ENCODE measurements at places on chromosomes 7 and 10. TPM values are rescaled to one million over a fixed set of nuclear protein-coding genes. Genes with fewer than 3 reads are reported as not detected.
A peak's percentile ranks its signal among the peaks of the same experiment; 100 is the strongest.

DNA sequence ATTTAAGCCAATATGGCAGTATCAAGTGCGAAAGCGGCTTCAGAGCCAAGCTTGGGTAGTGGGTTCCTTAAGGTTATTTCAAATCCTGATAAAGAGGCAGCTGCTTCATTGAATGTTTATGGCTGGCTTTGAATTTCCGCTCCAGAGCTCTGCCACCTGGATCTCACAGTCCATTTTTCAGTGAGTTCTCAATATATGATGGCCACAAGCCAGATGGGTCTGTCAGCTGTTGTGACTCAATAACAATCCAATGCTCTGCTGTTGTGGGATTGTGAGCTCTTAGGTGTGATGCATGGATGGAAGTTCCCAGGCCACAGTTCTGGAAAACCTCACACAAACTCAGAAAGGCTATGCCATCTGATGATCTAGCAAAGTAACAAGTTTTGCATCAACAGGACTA lies 743.8 kb upstream of the LRRN3 start:
- H3K27ac ChIP-seq, result no peak overlapping the region
- DNase-seq, result no peak
- no peaks in the 10 kb centered on the region for H3K27me3 ChIP-seq
- no peaks in the 10 kb centered on the region for H3K36me3 ChIP-seq
- no peak overlapping the region for H3K4me3 ChIP-seq
- H3K4me1 ChIP-seq, result no peaks in the 10 kb centered on the region

DNA sequence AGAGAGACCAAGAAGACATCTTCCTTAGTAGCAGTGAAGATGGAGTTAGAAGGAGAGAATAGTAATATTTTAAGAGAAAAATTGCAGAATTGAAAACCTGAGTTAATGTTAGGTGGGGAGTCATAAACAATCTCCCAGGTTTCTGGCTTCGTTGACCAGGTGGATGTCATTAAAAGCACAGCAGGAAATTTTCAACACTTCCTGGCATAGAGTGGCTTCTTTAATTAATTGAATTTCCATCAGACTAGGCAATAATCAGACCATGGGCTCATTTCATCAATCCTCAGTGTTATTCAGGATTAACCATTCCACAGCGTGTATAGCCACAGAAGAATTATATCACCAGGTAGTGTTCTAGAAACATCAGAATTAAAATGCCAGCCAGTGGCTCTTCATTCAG lies 268.2 kb downstream of the CCDC3 start:
- no peaks in the 10 kb centered on the region for H3K4me1 ChIP-seq
- DNase-seq, result no peak

- no peaks in the 10 kb centered on the region for H3K36me3 ChIP-seq
- no peak for DNase-seq
- H3K4me1 ChIP-seq, result no peaks in the 10 kb centered on the region
- no peak overlapping the region for H3K4me3 ChIP-seq
Observed at GRCh38 chr7:7201578-7202374, 19.4 kb downstream of the C1GALT1 start.

DNA sequence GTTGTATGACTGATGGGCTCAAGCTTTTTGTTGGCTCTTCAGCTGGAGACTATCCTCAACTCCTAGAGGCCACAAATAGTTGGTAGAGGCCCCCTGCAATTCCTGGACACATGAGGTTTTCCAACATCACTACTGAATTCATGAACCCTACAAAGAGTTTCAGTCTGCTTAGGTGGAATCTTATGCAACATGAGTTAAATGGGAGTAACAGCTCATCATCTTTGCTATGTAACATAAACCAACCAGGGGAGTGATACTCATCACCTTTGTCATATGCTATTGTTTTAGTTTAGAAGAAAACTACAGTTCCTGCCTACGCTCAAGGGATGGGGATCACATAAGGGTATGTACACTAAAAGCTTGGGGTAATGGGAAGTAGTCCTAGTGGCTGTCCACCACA lies 729.4 kb downstream of the SORCS1 start:
- no peak overlapping the region for H3K4me3 ChIP-seq
- H3K27me3 ChIP-seq, result no peaks in the 10 kb centered on the region
- no peaks in the 10 kb centered on the region for H3K36me3 ChIP-seq

DNA sequence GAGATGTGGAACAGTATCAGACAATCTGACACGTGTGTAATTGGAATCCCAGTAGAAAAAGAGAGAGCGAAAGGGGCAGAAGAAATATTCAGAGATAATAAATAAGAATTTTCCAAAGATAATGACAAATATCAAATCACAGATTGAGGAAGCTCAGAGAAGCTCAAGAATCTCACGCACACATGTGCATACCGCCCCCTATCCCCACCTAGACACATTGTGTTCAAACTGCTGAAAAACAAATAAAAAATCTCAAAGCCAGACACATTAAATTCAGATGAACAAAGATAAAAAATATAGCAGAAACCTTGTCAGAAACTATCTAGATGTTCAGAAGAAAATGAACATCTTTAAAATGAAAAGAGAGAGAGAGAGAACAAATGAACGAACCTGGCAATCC lies 17.2 kb downstream of the SFR1 start:
- no peak for DNase-seq
- no peaks in the 10 kb centered on the region for H3K27me3 ChIP-seq
- no peaks in the 10 kb centered on the region for H3K4me1 ChIP-seq
- H3K27ac ChIP-seq, result no peak overlapping the region
- no peak overlapping the region for H3K4me3 ChIP-seq

GRCh38 chr7:136405931-136406777 lies 429.0 kb upstream of the MTPN start:
- no peak overlapping the region for H3K27ac ChIP-seq
- H3K27me3 ChIP-seq, result no peaks in the 10 kb centered on the region
- no peak for DNase-seq
- H3K4me3 ChIP-seq, result no peak overlapping the region
- H3K4me1 ChIP-seq, result no peaks in the 10 kb centered on the region

GRCh38 chr10:102859911-102860310 lies 5.9 kb downstream of the BORCS7 start:
- H3K4me1 ChIP-seq, result peaks cover 14% of the 10 kb centered on the region
- no peak for DNase-seq
- no peaks in the 10 kb centered on the region for H3K27me3 ChIP-seq
- H3K36me3 ChIP-seq, result no peaks in the 10 kb centered on the region
- H3K4me3 ChIP-seq, result no peak overlapping the region
- H3K27ac ChIP-seq, result no peak overlapping the region

- no peaks in the 10 kb centered on the region for H3K27me3 ChIP-seq
- DNase-seq, result no peak
- no peaks in the 10 kb centered on the region for H3K4me1 ChIP-seq
Observed at GRCh38 chr7:108442039-108442568, 14.1 kb downstream of the NRCAM start.

GRCh38 chr10:14757394-14757793 lies 17.3 kb downstream of the FAM107B start:
- H3K4me3 ChIP-seq, result no peak overlapping the region
- DNase-seq, result no peak
- H3K27me3 ChIP-seq, result no peaks in the 10 kb centered on the region
- H3K4me1 ChIP-seq, result peaks cover 4% of the 10 kb centered on the region

MAT1A gene
- 0.21 TPM for total RNA-seq

- H3K4me1 ChIP-seq, result peaks cover 13% of the 10 kb centered on the region
- peak overlapping the region; percentile 51 for H3K27ac ChIP-seq
- H3K36me3 ChIP-seq, result no peaks in the 10 kb centered on the region
- peak; percentile 39 for DNase-seq
Observed at GRCh38 chr7:50953820-50954219, 171.1 kb upstream of the GRB10 start.

GRCh38 chr7:50633414-50633710 lies 68.2 kb upstream of the DDC start:
- no peak overlapping the region for H3K27ac ChIP-seq
- H3K27me3 ChIP-seq, result no peaks in the 10 kb centered on the region
- H3K4me1 ChIP-seq, result peaks cover 37% of the 10 kb centered on the region
- no peak for DNase-seq
- H3K36me3 ChIP-seq, result no peaks in the 10 kb centered on the region

GRCh38 chr10:58179238-58179637 lies 88.5 kb downstream of the IPMK start:
- no peak overlapping the region for H3K4me3 ChIP-seq
- H3K36me3 ChIP-seq, result no peaks in the 10 kb centered on the region
- H3K27ac ChIP-seq, result no peak overlapping the region

GRCh38 chr7:27576360-27576944 lies 86.2 kb downstream of the HIBADH start:
- no peaks in the 10 kb centered on the region for H3K4me1 ChIP-seq
- H3K4me3 ChIP-seq, result no peak overlapping the region
- H3K27ac ChIP-seq, result no peak overlapping the region

GRCh38 chr7:157662981-157663716 lies 326.3 kb downstream of the DNAJB6 start:
- H3K36me3 ChIP-seq, result no peaks in the 10 kb centered on the region
- no peak overlapping the region for H3K4me3 ChIP-seq
- no peak overlapping the region for H3K27ac ChIP-seq
- no peak for DNase-seq

LRRC61 gene
- 4.6 TPM for total RNA-seq

DNA sequence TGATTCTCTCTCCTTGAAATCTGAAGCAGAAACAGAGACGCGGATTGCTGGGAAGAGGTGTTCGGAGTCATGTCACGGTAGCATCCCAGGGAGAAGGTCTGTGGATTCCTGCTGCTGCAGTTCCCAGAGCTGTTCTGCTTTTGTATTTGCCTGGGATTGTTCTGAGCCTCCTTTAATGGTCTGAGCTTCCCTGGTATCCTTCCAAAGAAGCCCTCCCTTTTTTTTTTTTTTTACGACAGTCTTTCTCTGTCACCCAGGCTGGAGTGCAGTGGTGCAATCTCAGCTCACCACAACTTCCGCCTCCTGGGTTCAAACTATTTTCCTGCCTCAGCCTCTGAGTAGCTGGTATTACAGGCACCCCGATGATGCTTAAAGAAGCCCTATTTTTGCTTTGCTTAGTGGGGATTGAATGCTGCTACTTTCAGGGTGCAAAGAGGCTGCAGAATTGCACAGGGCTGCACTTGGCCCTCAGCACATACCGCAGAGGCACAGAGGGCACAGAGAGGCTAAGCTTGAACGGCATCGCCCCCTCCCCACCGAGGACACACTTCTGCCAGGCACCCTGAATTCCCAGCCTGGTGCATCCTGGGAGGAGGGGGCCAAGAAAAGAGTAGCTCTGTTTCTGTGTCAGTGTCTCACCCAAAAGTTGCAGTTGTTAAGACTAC lies 208.6 kb upstream of the GALNT17 start:
- H3K27ac ChIP-seq, result no peak overlapping the region
- peaks cover 7% of the 10 kb centered on the region for H3K27me3 ChIP-seq
- H3K36me3 ChIP-seq, result no peaks in the 10 kb centered on the region
- no peak overlapping the region for H3K4me3 ChIP-seq
- no peaks in the 10 kb centered on the region for H3K4me1 ChIP-seq

GRCh38 chr7:2825559-2826227 lies 18.4 kb downstream of the GNA12 start:
- H3K4me1 ChIP-seq, result peaks cover 41% of the 10 kb centered on the region
- H3K4me3 ChIP-seq, result no peak overlapping the region
- DNase-seq, result no peak
- H3K27ac ChIP-seq, result no peak overlapping the region
- H3K36me3 ChIP-seq, result no peaks in the 10 kb centered on the region

- H3K4me3 ChIP-seq, result no peak overlapping the region
- H3K27ac ChIP-seq, result no peak overlapping the region
- no peaks in the 10 kb centered on the region for H3K27me3 ChIP-seq
- peaks cover 95% of the 10 kb centered on the region for H3K36me3 ChIP-seq
Observed at GRCh38 chr10:95610727-95611126, 45.8 kb downstream of the ALDH18A1 start.

DNA sequence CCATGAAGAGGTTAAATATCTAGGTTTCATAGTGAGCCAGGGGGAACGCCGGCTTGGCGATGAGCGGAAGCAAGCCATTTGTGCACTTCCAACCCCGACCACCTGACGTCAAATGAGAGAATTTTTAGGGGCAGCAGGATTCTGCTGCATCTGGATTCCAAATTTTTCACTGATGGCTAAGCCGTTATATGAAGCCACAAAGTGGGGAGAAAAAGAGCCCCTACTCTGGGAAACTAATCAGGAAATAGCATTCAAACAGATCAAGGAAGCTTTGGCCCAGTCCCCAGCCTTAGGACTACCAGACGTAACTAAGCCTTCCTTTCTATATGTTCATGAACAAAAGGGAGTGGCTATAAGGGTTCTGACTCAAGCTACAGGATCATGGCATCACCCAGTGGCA lies 12.9 kb upstream of the ADCK2 start:
- no peak overlapping the region for H3K27ac ChIP-seq
- no peak for DNase-seq
- H3K36me3 ChIP-seq, result no peaks in the 10 kb centered on the region
- no peak overlapping the region for H3K4me3 ChIP-seq
- H3K4me1 ChIP-seq, result peaks cover 5% of the 10 kb centered on the region
- no peaks in the 10 kb centered on the region for H3K27me3 ChIP-seq

DNA sequence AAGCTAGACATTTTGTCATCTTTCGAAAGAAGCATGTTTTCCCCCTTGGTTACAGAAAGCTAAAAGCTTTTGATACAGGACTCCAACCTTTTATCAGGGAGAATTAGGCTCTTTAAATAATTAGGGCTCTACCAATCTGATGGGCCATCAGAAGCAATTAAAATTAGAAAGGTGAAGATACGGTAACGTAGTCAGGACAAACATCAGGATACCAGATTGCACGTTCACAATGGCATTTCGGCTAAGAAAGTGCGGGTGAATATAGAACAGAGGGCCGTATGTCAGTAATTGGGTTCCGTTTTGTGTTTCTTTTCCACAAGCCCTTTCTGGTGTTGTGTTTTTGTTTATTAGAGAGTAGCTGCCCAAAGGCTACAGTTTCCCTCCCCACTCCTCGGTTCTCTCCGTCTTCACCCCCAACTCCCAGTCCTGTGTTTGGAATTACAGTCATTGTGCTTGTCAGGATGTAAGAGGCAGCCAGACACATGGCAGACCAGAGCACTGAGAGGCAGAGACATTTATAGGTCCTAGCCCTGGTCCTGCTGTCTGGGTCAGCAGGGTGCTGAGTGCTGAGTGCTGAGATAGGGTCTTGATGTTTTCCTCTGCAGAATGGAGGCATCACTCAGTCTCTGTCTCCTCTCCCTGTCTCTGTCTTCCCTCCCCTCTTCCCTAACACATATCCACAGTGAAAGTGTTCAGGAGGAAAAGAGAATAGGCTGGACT lies 5.5 kb downstream of the PFKP start:
- peaks cover 16% of the 10 kb centered on the region for H3K4me1 ChIP-seq
- H3K27ac ChIP-seq, result peak overlapping the region; percentile 65
- H3K4me3 ChIP-seq, result no peak overlapping the region
- H3K27me3 ChIP-seq, result no peaks in the 10 kb centered on the region
- no peak for DNase-seq

DNA sequence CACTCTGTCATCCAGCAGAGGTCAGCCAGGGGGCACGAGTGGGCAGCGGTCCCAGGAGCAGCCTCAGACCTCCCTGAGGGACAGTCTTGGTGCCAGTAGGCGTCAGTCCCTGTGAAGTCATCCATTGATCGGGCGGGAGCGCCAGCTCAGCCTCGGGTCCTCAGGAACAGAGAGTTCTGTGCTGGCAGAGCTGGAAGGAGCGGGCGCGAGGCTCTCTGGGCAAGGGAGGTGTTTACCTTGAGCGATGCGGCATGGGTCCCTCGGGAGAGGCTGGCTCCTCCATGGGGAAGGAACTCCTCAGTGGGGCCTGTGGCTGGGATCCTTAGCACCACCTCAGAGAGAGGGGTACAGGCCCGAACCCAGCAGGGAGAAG lies 101.1 kb upstream of the PPIF start:
- no peaks in the 10 kb centered on the region for H3K36me3 ChIP-seq
- H3K27me3 ChIP-seq, result no peaks in the 10 kb centered on the region
- H3K4me3 ChIP-seq, result no peak overlapping the region
- H3K4me1 ChIP-seq, result peaks cover 98% of the 10 kb centered on the region

- peak; percentile 77 for DNase-seq
- H3K27me3 ChIP-seq, result no peaks in the 10 kb centered on the region
- peaks cover 21% of the 10 kb centered on the region for H3K4me1 ChIP-seq
- no peaks in the 10 kb centered on the region for H3K36me3 ChIP-seq
Observed at GRCh38 chr7:140541513-140542227, 62.4 kb upstream of the MKRN1 start.

All from heart left ventricle (tissue), 16 donors.